ENCODE measurements at places on chromosomes 16 and 17. TPM values are rescaled to one million over a fixed set of nuclear protein-coding genes. Genes with fewer than 3 reads are reported as not detected.
A peak's percentile ranks its signal among the peaks of the same experiment; 100 is the strongest.

NPIPA8 gene
- 0.21 TPM for polyA plus RNA-seq

GRCh38 chr17:65548269-65548969, 13.0 kb downstream of the AXIN2 start:
- no peak for DNase-seq

DNA sequence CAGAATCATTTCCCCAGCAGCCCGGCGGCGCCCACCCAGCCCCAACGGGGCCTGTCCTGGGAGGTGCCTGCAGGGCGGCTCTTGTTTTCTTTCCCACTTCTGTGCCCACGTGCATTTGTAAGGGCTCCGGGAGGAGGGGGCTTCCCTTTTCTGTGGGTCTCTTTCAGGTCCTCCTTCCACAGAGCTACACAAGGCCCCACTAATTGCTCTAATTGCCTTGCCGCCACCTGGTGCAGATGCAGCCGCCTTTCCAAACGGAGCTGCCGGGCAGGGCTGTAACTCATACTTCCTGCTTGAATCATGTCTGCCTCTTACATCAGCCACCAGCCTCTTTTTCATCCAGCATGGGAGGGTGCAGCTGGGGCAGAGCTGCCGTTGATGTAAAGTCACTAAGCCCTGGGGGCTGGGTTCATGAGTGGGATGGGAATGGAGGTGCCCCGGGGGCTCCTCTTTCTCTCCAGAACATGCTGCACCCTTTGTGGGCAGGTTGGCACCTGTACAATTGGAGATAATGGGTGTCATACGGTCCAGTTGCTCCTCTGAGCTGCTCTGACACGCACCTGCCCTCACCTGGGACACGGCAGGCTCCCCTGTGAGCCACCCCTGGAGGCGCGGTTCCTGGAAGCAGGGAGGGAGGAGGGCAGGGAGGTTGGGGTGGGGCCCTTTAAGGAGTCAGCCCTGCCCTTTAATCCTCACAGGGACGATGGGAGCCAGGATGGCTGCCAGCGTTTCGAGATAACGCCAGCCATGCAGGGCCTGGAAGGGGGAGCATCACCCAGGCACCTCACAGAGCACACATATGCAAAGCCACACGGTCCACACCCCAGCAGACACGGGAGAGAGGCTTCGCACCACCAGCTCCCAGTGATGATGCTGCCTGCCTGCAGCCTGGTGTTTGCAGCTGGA, 41.1 kb upstream of the KLHDC4 start:
- DNase-seq = peak; percentile 87

OSGIN1 gene
- 8.4 TPM for polyA plus RNA-seq

GRCh38 chr17:13759518-13760335, 158.0 kb upstream of the HS3ST3A1 start:
- no peak for DNase-seq

TNFRSF13B gene
- polyA plus RNA-seq = 0.07 TPM

DNA sequence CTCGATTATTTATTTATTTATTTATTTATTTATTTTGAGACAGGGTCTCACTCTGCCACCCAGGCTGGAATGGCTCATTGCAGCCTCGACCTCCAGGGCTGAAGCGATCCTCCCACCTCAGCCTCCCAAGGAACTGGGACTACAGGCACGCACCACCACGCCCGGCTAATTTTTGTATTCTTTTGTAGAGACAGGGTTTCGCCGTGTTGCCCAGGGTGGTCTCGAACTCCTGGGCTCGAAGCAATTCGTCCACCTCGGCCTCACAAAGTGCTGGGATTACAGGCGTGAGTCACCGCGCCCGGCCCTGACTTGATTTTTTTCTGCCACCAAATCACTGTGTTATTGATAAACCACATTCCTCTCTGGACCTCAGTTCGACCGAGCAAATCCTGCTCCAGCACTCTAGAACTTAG, 758 bp upstream of the RPL23A start:
- DNase-seq = no peak

DNA sequence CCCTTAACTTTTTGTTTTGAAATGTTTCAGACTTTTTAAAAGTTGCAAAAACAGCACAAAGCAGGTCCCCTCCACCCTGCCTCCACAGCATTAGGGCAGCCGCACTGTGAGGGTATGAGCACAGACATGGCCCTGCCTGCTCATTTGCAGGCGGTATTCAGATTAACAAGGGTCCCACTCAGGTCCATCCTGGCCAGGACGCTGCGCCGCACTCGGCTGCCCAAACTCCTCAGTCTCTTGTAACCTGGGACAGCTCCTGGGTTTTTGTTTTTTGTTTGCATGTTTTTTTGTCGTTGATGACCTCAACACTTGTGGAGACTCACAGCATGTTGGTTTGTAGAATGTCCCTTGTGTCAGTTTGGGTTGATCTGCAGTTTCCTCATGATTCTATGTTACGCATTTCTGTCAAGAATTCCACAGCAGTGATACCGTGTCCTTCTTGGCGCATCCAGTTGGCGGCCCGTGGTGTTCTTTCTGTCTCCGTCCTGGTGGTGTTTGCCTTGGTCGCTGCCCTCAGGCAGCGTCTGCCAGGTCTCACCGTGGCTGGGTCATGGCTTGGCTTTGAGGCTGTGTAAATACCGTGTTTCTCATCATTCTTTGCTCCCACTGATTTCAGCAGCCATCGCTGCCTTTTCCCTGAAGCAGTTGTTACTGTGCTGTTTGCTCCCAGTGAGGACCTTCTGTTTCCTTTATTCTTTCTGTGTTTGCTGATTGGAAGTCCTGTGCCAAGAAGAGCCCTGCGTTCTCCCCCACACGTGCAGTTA, 18.5 kb downstream of the CRAMP1 start:
- DNase-seq = no peak

GRCh38 chr16:13377143-13377542, 475.7 kb downstream of the SHISA9 start:
- no peak for DNase-seq

SPNS2 gene
- polyA plus RNA-seq = 13.3 TPM

GRCh38 chr17:31313982-31314781, at the start of gene EVI2B:
EVI2B (minus strand) TSS chr17:31314054; CDS start chr17:31305609, 8,445 bp downstream.
- no peak for DNase-seq

DNA sequence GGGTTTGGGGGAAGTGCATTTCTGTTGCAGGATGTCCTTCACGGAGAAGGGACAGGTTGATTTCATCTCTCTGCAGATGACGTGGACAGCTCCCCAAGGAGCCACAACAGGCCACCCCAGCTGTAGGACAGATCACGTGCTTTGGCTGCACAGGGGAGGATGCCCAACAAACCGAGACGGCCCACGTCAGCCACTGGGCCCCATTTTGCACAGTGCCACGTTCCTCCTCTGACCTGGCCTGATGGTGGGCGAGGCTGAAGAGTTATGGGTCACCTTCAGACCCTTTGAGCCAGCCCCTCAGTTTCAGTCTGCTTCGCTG, 9.0 kb upstream of the RHBDL3 start:
- DNase-seq = no peak

DNA sequence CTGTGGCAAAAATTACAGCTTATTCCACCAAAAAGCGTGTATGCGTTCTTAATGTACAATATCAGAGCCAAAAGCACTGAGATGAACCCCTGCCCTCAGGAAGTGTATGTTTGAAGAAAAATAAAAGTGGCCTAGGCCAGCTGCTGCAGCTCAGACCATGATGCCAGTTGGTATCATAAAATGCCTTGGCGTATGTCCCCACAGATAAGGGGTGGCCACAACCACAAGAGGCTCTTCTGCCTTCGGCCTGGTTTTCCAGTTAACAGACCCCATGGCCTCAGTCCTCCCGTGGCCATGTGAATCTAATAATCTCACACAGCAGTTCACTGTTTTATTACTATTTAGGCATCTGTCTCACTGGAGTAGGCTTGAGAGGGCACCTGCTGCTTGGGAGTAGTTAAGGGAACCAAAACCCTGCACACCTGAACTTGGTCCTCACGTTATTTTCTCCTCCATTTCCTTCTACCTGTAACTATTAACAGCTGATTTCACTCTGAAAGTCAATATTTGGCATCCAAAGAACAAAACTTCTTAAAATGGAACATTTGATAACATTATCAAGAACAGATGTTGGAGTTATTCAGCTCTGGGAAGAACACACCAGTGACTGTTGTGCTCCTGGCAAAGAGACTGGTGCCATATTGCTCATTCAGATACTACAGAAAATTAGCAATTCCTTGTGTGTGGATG, 34.8 kb upstream of the ERN1 start:
- DNase-seq = no peak

- DNase-seq = no peak
Observed at GRCh38 chr16:56878282-56878854, 13.4 kb downstream of the SLC12A3 start.

DNA sequence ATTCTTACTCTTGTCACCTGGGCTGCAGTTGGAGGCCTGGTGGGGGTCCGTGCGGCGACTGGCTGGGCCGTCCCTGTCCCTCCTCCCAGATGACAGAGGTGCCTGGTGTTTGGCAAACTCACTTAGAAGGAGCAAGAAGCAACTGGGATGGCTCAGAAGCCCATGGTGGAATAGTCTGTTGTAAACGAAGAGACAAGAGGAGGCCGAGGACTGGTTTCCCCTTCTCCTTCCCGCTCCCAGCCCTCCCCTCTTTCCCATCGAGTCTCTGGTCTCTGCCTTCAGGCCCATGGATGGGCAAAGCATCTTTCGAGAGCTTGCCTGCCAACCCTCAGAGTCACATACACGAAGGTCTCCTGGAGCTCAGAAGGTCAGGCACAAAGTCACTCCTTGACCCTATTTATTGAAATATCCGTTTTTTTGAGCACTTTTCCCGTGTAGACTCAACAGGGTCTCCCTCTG, 364.4 kb downstream of the SEC14L1 start:
- no peak for DNase-seq

CHST5 gene
- polyA plus RNA-seq = 35.6 TPM

PABPN1L gene
- polyA plus RNA-seq = 0.12 TPM

GRCh38 chr16:1363501-1364041, 11.8 kb downstream of the GNPTG start:
- DNase-seq = peak; percentile 31

SLC2A4 gene
- 1.1 TPM for polyA plus RNA-seq
